ENCODE measurements at places on chromosomes 7 and 10.

GRCh38 chr10:35353395-35353794 lies 17.1 kb downstream of the CCNY start:
- no peak for DNase-seq

DNA sequence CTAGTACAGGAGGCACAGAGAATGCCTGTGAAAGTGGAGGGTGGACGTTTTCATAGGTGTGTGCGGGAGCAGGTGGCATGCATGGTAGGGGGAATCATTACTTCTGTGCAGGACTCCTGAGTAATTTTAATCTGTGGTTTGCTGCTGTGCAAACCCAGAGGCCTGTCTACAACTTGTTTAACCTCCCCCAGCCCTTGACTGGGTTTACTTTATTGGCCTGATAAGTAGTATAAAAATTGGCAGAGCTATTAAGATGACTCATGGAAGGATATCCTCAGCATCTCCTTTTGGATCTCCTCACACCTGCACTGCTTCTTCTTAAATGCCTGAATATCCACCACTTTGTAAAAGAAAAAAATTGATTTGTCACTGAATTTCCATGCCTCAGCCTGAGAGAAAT lies 104.8 kb downstream of the AUTS2 start:
- DNase-seq = no peak

- no peak for DNase-seq
Measured at GRCh38 chr10:82267465-82267864, 392.5 kb downstream of the NRG3 start.

DNA sequence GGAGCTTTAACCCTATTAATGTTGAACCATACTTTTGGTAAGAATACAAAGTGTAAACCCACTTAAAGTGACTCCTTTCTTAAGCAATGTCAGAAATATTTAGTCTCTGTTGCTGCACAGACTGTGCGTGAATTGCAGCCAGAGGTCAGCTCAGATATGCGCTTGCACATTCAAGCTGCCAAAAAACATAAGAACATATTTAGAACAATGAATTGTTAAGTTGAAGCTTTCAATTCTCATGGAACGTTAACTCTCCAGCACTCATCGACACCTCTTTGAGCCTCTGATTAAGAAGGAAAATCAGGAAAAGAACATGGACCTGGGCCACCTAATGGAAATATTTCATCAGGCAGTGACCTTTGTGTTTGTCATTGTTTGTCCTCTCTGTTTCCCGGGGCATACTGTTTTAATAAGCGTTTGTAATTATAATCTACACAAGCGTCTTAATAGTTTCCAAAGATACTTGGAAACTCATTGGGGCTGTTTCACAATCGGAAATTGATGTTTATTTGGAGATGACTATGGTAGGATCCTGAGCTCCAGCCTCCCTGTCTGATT lies 193.0 kb upstream of the CELF2 start:
- peak; percentile 83 for DNase-seq

DNA sequence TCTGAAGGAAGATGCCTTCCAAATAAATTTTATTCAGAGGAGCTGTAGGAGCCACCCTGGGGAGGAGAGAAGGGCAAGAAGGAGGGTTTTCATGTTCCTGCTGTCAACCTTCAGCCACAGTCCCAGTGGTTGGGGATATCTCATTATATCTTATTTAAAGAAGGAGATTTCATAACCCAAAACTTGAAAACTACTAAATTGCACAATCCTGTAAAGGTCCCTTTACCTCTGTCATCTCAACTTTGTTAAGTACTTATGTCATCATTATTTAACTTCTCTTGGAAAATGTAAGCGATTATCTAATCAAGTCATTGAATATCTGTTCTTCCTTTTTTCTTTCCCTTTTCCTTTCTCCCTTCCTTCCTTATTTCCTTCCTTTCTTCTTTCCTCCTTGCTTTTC lies 794.5 kb upstream of the IGFBP3 start:
- no peak for DNase-seq

GRCh38 chr7:30894866-30895605 lies 16.6 kb upstream of the AQP1 start:
- no peak for DNase-seq

Measured in AG09319 (cell line).